ENCODE measurements at places on chromosomes 5 and 9.

- DNase-seq, result peak; percentile 64
Measured at GRCh38 chr5:72185496-72186329, 78.4 kb downstream of the MAP1B start.

DNA sequence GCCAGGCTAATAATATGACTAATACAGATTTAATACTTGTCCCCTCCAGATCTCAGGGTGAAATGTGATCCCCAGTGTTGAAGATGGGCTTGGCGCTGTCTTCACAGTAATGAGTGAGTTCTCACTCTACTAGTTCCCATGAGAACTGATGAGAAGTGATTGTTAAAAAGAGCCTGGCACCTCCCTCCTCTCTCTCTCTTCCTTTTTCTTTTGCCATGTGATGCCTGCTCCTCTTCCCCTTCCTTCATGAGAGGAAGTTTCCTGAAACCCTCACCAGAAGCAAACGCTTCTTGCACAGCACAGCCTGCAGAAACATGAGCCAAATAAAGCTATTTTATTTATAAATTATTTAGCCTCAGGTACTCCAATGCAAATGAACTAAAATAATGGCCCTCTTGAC lies 55.2 kb downstream of the GLDC start:
- no peak for DNase-seq

DNA sequence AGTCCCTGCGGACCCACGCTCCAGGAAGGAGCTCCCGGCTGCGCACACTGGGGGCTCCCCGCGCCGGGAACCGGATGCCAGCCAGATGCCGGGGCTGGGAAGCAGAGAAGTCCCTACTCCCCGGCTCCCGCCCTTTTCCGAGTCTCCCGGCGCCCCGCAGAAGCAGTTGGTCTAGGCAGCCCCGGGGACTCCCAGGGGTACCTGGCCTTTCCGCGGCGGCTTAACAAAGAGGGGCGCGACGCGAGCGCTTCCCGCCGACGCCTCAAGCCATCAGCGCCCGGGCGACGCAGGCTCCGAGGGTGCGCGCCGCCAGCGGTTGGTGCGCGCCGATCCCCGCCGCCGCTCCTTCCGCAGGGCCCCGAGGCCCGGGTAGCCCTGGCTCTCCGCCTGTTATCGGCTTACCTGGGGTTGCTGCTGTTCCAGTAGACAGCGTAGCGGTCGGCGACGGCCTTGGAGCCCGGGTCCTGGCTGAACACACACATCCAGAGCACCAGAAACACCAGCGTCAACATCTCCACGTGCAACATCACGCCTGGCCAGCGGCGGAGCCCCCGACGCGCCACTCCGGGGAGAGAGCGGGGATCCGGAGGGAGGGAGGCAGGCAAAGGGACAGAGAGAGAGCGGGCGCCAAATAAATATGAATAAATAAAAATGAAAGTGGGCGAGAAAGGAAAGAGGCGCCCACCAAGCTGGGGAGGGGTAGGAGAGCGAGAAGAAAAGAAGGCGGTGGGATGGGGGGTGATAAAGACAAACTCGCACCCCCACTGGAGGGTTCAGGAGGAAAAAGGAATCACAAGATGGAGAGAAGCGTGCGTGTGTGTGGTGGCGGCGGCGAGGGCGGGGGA lies 428 bp downstream of the EFNA5 start:
- DNase-seq, result peak; percentile 47

GRCh38 chr9:79809931-79810330 lies 238.2 kb downstream of the TLE4 start:
- DNase-seq, result peak; percentile 78

GRCh38 chr9:105144841-105145240 lies 99.6 kb upstream of the SLC44A1 start:
- no peak for DNase-seq

- no peak for DNase-seq
Measured at GRCh38 chr5:1131191-1131621, 19.3 kb upstream of the SLC12A7 start.

- DNase-seq, result no peak
Measured at GRCh38 chr5:95818181-95819147, 4.1 kb downstream of the GLRX start.

- no peak for DNase-seq
Measured at GRCh38 chr5:53820802-53821171, 260.3 kb downstream of the NDUFS4 start.

GRCh38 chr5:32027717-32028458 lies 146.2 kb downstream of the GOLPH3 start:
- peak; percentile 100 for DNase-seq

Data from cardiac fibroblast (primary cell).